ENCODE measurements at places on chromosomes 3 and 15. TPM values are rescaled to one million over a fixed set of nuclear protein-coding genes. Genes with fewer than 3 reads are reported as not detected.

DNA sequence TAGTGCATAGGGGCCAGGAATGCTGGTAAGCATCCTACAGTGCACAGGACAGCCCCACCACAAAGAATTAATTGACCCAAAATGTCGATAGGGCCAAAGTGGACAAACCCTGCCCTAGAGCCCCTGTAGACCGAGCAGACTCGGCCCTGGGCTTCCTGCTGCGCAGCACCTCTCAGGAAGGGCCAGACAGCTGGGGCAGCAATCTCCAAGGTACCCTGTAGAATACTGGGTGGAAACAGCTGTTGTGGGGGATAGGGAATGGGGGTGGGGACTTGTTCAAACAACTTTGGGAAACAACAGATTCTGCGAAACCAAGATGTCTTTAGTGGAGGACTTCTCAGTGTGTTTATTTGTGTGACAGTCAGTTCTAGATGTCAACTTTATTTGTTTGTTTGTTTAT, 67.1 kb downstream of the MRPL46 start:
- no peak for DNase-seq

DNA sequence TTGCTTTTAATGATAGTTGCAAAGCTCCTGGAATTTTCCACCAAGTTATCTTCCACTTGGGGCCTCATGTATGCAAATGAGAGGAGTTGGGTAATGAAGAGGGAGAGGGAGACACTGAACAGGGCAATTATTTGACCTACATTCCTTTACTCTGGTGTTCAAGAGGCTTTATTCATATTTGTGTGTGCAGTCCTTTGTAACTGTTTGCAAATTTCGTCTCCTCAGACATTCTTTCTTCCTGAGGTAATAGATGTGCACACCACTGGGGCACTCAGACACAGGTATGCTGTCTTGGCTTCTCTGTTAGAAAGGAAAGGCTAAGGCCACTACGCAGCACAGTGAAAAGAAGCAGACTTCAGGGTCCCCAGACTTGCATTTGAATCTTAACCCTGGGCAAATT, 189.7 kb upstream of the IL12A start:
- no peak for DNase-seq

Gene FXR1
- 177 TPM for total RNA-seq

- no peak for DNase-seq
Observed at GRCh38 chr3:106014518-106014917, 145.7 kb upstream of the CBLB start.

DNA sequence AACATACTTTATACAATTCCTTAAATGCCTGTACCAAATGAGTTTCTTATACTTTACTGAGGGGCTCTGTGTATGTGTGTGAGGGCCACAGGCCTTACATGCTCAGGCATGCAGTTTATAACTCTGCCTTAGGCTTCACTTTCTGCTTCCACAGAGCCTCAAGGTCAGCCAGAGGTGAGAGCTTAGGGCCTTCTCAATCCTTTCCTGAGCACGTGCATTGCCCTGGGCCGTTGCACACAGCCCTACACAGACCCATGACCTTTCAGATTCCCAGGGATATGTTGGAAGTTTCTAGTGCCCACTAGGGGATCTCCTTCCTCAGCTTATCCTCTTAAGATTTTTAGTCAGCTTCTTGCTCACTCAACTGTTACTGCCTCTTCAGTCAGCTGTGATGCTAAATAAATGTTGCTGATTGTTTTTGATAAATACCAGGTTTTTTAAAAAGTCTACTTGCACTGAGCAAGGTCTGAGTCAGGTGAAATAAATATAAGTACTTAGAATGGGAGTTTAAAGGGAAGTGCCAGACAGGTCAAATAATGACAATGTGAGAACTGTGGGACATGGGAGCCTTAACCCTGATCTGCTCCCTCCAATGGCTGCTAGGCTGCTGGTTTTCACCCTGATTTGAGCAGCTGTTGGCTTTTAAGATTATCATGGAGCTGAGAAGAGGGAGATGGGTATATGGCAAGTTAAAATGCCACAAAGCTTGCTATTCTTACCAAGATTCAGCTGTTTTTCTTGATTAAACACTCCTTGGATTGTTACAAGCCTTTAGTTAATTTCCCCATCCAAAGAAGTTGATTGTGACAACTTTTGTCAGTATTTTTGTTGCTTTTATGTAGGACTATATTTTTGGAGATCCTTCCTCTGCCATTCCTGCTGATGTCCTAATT, 169.5 kb downstream of the PLD1 start:
- peak; percentile 29 for DNase-seq

GRCh38 chr3:117201901-117202774, 492.6 kb downstream of the TUSC7 start:
- DNase-seq = no peak

DNA sequence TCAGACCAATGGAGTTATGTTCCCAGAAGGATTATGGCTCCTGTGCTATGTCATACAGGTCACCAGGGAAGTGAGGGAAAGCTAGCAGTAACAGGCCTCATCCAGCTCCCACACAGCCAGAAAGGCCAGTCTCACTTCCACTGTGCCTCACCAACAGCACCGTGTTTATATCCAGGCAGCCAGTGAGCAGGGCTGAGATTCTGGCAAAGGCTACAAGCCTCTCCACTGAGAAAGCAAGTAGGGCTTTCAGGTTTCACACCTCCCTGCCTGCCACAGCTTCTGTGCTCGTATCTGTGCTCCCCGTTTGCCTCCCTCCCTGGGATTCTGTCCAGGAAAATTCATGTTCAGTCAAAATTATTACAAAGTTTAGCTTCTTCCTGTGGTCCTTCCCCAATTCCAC, 14.9 kb upstream of the CFAP20DC start:
- no peak for DNase-seq

Gene ISLR
- 0.17 TPM for total RNA-seq

DNA sequence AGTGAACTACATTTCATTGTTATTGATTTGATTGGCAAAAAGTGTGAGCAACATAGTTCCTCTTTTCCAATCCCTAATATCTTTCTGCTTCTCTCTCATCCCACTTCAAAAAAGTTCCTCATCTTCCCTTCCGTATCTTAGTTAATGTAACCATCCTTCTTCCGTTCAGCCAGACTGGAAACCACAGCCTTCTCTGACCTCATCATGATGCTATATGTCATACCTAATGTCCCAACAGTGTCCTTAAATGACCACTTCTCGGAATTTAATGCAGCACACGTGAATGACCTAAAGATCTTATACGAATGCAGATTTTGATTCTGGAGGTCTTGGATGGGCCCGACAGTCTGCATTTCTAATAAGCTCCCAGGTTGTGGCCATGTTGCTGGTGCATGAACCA, 320.3 kb upstream of the SATB1 start:
- DNase-seq = no peak

DNA sequence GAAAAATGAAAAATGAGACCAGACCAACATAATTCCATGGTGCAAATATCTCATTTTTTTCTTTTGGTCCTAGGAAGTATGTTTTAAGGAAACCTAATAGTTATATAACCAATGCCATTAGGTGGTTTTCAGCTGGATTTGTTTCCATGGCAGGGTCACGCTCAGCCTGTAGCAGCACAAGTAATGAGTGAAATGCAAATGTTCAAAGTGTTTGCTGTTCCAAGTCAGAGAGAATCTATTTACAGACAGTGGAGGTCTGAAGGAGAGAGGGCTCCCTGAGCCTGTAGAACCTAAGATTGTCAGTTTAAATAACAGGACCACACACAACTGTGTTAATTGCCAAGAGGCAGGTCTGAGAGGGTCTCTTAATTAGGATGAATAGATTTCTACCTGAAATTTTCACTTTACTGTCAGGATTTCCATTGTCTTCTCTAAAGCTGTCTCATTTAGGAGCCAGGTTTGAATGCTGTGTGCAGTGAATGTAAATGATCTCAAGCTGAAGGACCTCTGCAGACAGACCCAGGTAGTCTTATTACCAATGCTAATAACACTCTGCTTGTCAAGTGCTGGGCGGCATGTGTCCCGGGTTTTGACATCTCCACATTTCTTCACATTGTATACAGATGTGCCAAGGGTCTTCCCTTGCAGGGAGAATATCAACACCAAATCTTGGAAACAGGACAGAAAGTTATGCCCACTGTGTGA, 317.3 kb upstream of the NECTIN3 start:
- DNase-seq = no peak

GRCh38 chr3:43733459-43734384, 43.0 kb downstream of the ABHD5 start:
- DNase-seq = peak; percentile 17

GRCh38 chr15:83282776-83283137, 1.7 kb downstream of the BNC1 start:
- peak; percentile 32 for DNase-seq

DNA sequence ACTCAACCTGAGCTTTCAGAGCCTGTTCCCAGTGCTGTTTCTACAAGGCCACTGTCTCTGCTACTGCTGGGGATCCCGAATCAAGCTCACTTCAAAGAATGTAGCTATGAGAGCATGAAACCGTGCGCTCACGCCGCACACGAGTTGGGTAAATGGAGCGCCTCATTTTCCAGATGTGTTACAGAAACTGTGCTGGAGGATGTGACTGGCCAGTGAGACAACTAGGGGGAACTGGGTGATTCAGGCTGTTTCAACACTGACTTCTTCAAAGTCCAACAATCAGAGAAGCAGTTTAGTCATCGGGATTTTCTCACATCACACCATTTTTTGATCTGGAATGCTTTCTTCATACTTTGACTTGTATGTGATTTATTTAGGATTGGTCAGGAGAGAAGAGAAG, 3.5 kb downstream of the ZNF710 start:
- DNase-seq = peak; percentile 66

DNA sequence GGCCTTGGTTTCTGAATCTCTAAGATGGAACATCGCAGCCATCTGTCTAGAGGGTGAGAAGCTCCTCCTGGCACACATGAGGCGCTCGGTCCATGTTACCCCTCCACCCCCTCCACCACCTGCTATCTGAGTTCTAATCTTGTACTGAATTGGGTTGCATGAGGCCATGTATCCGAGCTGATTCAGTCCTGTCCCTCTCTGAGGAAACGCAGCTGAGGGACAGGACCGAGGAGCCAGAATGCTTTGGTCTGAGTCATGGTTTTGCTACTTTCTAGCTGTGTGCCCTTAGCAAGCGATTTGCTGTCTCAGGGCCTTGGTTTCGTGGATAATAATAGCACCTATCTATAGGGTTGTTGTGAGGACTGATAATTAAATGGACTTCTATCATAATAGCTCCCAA, 87.8 kb upstream of the SEC13 start:
- DNase-seq = no peak

GRCh38 chr15:62782071-62782841, 260.3 kb upstream of the TPM1 start:
- DNase-seq = peak; percentile 94

DNA sequence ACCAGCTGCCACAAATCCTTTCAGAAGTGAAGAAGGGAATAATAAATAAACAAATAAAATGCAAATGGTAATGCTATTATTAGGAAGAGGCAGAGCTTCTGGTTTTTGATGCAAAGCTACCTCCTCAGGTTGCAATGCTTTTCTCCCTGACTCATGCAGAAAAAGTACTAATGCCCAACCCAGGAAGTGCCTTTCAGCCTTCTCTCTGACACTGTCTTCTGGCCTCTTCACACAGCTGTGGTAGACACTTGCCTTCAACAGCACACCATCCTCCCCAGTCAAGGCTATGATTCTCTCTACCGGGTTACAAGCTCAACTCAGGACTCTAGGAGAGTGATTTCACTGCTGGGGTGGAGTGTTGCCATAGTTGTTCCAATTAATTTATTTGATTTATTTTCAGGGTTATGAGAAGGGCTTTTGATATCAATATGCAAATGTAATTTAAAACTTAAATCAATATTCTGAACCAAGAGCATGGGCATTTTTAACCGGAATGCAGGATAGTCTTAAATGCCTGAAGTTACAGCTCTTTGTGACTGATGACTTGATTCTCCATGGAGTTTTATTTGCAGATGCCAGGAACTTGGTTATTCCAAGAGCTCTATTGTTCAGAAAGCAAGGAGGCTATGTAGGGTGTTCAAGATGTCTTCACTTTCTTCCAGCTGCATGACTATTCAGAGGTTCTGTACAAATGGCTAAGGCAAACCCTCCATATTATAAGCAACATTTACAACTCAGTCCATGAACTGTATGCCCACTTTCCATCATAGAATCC, 27.1 kb upstream of the GALNT15 start:
- no peak for DNase-seq

DNA sequence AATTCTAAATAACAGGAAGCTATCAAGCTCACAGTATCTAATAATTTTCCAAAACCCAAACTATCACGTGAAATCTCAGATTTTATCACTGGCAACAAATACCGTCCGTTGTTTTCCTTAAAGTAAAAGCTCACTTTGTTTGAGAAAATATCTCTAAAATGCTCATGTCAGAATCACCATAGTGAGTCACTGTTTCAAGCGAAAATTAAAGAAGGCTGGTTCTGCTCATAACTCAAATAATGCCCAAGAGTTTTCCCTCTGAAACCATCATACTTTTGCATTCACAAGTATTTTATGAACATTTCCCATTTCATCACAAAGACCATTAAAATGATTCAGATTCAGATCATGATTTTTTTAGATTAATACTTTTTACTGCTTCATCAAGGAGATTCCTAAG, 50.6 kb downstream of the TBL1XR1 start:
- DNase-seq = no peak

Gene RPL39L
- 9.7 TPM for total RNA-seq

- peak; percentile 49 for DNase-seq
Observed at GRCh38 chr3:46693038-46693891, at the start of gene ALS2CL. Gene ALS2CL, minus strand, starts transcription at chr3:46693679. Its CDS starts 4,239 bp downstream, at chr3:46689440.

DNA sequence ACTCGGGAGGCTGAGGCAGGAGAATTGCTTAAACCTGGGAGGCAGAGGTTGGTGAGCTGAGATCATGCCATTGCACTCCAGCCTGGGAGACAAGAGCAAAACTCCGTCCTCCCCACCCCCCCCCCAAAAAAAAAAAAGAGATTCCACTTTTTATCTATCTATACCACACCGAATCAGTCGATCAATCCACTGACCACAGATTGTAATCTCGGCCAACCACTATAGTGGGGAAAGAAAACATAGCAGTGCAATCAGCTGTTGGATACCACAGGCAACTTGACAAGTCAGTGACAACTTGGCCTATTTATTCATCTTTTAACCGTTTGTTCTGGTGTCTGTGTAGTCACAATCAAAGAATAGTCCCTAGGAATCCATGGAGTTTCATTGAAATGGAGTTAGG, 299.2 kb downstream of the FHIT start:
- no peak for DNase-seq

Data from dermis blood vessel endothelial cell (primary cell).